Right cardiac atrium (tissue), 5 donors: ENCODE measurements at places on chromosomes 12 and 14. TPM values are rescaled to one million over a fixed set of nuclear protein-coding genes. Genes with fewer than 3 reads are reported as not detected.

DNA sequence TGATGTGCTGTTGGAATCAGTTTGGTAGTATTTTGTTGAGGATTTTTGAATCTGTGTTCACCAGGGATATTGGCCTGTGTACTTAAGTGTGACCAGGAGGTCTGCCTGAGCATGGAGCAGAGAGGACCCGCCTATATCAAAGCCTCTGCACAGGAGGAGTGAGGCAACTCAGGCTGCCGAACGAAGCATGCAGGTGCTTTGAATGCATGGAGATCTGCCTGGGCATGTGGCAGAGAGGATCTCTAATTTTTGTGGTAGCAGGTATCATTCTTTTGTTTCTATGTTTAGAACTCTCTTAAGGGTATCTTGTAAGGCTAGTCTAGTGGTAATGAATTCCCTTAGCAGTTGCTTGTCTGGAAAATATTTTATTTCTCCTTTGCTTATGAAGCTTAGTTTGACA is 26.9 kb downstream of the RAB3IP start:
- DNase-seq = no peak

Gene RNASE7
- not detected for total RNA-seq

- DNase-seq = peak; percentile 45
These were observed 19.4 kb downstream of the HHIPL1 start for GRCh38 chr14:99664058-99664936.

DNA sequence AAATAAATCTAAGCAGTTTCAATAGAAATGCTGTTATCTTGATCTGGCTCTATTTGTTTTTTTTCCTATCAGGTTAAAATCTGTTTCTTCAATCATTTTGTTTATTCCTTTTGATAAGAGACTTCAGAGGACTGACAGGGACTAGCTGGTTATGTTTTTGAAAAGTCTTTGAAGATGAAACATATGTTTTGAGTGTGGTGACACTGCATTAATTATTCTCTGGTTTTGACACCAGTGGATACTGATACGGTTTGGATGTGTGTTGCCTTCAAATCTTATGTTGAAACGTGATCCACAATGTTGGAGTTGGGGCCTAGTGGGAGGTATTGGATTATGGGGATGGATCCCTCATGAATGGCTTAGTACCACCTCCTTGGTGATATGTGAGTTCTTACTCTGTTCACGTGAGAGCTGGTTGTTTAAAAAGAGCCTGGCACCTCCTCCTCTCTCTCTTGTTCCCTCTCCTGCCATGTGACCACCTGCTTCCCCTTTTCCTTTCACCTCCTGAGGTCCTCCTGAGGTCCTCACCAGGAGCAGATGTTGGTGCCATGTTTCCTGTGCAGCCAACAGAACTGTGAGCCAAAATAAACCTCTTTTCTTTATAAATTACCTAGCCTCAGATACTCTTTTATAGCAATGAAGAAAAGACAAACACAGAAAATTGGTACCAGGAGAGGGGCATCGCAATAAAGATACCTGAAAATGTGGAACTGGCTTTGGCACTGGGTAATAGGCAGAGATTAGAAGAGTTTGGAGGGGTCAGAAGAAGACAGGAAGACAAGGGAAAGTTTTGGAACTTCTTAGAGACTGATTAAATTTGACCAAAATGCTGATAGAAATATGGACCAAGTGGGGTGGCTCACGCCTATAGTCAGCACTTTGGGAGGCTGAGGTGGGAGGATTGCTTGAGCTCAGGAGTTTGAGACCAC is 23.0 kb downstream of the RASSF3 start:
- no peak for DNase-seq

GRCh38 chr14:90091393-90091792 is 29.6 kb downstream of the KCNK13 start:
- DNase-seq = no peak

Gene C14orf93
- 6.6 TPM for total RNA-seq

GRCh38 chr14:63480599-63480998 is 62.6 kb downstream of the PPP2R5E start:
- DNase-seq = no peak

Gene STRAP
- 102 TPM for total RNA-seq

- no peak for DNase-seq
These were observed 40.4 kb upstream of the SYCP3 start for GRCh38 chr12:101779626-101780025.

Gene POMT2
- 20.3 TPM for total RNA-seq

Gene TOMM20L
- not detected for total RNA-seq

DNA sequence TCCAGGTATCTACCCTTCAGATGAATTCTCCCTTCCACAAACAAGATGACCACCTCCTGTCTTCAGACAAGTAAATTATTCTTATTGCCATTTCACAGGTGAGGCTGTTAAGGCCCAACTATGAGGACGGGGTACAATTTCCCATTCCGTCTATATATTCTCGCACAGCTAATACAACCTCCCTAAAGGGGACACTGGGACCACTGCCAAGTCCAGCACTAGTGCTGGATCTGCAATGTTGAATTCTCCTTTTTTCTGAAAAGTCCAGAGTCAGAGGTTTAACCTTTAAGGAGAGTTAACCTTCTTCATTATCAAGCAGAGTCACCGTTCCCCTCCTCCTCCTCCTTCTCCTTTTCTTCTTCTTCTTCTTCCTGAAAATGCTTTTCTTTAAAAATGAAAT is 130.4 kb upstream of the PARP11 start:
- no peak for DNase-seq

DNA sequence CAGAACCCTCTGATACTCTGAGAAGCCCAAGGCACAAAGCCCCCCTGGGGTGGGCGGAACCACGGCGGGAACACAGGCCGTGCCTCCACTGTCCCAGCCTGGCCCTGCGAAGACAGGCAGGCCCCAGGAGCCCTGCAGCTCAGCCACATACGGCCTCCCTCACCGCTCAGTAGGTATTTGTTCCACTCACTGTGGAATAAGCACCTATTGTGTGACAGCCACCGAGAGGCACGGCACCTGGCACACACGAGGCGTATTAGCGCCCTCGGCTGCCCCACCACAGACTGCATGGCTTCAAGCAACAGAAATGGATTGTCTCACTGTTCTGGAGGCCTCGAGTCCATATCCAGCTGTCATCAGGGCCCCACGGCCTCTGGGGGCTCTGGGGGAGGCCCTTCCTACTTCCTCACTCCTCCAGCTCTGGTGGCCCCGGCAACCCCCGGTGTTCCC is 66.3 kb downstream of the NCOR2 start:
- DNase-seq = no peak

Gene CCDC184
- total RNA-seq = 0.71 TPM

Gene SIX4
- total RNA-seq = 2.1 TPM

Gene ANO2
- 10.9 TPM for total RNA-seq

- no peak for DNase-seq
These were observed 11.4 kb downstream of the APAF1 start for GRCh38 chr12:98656289-98657101.

DNA sequence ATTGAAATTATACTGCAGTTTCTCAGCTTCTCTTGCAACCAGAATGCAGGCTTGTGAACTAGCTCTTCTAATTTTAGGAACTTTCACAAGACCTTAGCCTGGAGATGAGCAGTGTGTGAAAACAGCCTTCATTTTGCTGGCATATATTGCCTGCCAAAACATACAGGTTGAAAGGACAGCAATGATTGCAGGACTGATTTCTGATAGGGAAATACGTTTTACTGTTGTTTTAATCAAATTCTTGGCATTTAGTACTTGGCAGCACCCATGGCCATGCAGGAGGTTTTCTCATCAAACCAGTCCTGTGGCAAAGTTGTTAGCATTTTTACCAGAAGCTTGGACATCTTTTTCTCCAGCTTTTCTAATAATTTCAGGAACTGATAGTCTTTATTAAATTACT is 91.9 kb upstream of the MUCL1 start:
- no peak for DNase-seq

DNA sequence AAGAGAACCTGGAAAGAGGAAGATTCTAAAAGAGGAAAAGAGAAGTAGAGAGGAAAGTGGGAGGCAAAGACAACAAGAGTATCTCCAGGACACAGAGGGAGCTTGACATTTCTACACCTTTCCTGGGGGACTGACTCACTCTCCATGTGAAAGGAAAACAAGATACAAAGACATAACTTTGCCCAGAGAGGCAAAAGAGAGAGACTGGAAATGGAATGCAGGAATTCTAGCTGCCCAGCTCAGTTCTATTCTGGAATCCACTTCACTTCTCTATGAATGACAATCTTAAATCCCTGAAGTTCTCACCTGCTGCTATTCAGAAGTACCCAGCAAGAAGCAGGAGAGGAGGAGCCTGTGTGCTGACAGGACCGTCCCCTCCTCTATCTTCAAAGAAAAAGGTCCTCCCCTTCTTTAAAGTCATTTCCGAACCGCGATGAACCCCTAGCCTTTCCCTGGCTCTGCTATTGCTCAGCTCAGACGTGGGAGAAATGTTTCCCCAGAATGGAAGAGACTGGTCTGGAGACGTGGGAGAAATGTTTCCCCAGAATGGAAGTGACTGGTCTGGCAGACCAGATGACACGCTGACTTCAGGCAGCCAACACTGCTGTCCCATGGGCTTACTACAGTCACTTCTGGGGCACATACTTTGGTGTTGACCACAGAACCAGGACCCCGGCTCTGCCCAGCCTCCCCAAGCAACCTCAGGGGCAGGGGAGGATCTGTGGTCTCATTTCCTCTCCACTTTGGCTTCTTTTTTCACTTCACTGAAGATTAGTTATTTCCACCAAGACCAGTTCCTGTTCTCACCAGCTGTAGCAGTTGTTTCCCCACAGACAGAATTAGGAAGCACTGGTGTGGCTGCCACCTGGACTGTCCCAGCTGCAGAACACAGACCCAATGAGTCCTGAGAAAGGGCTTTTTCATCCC is 8.3 kb downstream of the FMNL3 start:
- DNase-seq = peak; percentile 62

Gene PIWIL1
- total RNA-seq = not detected

DNA sequence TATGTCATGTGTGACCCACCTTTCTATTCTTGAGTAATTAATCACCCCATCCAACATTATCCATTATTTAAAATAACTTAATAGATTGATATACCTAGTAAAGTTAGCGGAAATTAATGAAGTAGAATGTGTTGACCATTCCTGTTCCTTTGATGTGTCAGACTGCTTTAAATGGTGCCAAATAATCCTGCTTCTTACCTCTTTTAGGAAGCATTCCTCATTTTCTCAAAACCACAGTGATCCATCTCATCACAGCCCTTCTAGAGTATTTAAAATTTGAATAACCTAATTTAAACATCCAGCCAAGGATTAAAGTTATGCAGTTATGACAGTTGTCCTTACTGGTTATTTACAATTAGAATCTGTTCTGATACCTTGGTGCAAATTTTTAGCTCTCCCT is 6.9 kb downstream of the MGAT4C start:
- no peak for DNase-seq

DNA sequence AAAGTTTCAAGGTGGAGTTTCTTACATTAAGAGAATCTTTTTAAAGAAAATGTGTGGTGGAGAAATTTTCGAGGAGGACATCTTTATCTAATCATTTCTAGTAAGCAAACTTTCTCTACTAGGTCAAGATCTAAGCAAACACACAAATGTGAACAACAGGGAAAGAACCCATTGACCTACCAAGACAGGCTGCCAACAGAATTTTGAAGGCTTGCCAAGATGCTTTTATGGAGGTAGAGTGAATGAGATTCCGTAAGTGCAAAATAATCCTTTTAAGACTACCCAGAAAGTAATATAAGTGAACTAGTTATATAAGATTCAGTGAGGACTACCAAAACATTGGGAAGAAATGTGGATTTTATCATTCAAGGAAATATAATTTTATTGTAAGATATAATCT is 357.1 kb upstream of the PDE3A start:
- DNase-seq = no peak

Gene FOXN4
- not detected for total RNA-seq

DNA sequence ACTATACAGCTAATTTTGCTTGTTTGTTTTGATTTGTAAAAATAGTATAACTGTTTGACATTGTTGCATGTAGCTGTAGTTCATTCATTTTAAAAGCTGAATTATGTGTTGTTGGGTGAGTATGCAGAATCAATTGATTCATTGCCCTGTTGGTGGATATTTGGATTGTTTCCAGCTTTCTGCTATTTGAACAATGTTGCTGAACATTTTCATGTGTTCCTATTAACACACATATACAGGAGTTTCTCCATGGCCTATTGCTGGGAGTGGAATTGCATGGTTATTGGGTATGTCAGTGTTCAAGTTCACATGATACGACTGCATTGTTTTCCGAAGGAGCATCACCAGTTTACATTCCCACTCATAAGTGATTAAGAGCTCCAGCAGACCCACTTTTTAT is 75.3 kb downstream of the SRGAP1 start:
- DNase-seq = no peak

Gene MYL2
- 27.5 TPM for total RNA-seq

Gene TBX3
- 7.6 TPM for total RNA-seq

Gene LRRC43
- 3.1 TPM for total RNA-seq

Gene KRT1
- not detected for total RNA-seq

DNA sequence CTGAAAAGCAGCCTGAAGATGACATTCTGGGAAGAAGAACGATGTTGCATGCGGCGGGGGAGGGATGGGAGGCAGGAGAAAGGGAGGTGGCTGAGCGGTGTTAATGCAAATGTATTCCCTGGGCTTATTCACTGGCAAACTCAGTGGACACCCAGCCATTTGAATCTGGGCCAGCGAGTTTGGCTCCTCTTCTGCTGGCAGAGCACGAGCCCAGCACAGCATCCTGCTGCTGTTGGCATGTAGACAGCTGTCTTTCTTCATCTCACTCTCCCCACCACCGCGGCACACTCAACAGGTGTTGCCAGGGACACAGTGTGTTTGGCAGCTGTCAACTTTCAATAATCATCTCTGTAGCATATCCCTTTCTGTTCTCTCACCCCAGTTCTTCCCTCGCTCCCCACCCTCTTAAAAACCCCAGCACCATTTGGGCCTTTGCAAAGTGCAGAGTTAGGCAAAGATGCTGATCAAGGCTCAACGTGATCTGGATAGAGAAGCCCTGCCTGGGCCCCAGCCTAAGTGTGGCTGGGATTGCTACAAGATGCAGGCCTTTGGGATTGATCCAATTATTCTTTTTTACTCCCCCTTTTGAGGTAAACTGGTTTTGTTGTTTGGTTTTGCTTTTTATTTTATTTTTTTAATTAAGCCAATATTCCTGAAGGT is 131.9 kb downstream of the EXOC5 start:
- DNase-seq = peak; percentile 60

- no peak for DNase-seq
These were observed 104.0 kb upstream of the PWP1 start for GRCh38 chr12:107581619-107582015.

DNA sequence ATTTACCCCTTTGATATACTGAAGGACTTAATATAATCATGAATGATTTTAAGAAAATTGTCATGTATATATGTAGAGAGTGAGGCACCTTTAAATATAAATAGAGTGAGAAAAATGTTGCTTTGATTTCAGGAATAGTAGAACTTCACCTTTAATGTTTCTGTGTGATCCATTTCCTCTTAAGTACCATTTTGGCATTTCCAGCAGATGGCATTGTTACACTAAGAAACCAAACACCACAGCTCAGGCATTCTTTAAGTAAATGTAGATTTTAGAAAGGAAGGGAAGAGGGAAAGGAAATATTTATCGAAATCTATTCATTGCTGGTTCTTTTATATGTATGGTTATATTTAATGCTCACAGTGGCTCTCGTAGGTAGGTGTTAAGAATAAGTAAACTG is 556.7 kb upstream of the FBXO33 start:
- no peak for DNase-seq
